ENCODE measurements at places on chromosomes 3 and 15.

- peak; percentile 10 for DNase-seq
Measured at GRCh38 chr3:58383904-58384303, 49.7 kb downstream of the PDHB start.

- peak; percentile 33 for DNase-seq
Measured at GRCh38 chr3:58260733-58261132, 23.1 kb downstream of the ABHD6 start.

DNA sequence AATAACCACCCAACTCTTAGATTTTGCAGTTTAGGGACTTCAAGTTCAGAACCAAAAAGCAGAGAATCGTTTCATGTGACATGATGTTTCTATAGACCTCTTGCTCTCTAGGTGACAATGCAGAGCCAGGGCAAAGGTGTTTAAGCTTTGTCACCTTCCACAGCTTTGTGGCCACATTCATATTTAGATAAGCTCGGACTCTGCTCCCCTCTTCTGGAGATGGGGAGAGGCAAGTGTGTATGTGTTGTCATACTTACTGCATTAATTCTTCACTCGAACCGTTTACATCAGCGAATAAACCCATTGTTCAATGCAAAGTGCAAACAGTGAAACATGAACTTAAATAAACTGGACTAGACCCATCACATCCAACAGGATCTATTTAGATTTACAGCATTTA is 33.2 kb downstream of the ST3GAL6 start:
- DNase-seq, result no peak

DNA sequence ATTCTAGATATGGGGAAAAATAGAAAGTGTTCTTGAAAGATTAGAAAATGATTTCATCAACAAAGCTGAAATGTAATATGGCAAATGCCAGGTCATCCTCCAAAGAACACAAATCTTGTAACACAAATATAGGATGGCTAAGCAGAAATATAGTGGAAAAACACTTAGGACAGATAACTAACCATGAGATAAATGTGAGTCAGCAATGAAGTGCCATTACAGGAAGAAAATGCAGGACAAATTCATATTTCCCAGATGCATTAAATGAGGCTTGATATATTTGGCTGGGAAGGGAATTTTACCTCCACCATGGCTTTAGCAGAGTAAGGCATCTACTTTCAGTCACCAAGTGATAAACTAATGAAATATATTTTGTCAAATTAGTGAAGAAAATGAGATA is 92.8 kb upstream of the SEMA6D start:
- no peak for DNase-seq

DNA sequence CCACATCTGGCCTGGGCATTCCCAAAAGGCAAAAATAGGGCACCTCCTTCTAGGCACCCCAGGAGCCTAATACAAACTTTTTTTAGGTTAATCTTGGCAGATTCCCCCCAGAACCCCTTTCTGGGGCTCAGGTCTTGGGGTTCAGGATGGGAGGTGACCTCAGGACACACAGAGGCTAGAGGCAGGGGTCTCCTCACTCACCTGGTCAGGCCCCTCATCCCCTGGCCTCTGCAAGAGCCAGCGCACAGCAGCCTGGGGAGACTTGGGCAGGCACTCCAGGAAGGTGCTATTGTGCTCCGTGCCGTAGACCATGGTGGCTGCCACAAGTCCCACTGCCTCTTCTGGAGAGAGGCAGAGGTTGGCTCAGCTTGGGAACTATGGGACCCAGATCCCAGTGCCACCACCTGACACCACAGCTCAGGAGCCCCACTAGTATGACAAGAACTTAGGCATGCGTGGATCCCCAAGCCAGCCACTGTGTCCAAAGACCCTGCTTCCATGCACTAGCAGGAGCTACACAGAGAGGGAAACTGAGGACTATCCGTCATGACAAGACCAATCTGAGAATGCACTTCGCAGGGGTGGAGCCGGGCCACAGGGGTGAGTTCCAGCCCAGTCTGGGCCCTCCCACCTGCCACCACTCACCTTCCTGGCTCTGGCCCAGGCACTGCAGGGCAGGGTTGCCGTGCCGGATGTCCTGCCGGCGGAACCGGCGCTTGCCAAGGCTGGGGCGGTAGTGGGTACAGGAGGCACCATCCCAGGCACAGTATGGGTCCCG is 7.4 kb downstream of the SEMA3G start:
- no peak for DNase-seq

DNA sequence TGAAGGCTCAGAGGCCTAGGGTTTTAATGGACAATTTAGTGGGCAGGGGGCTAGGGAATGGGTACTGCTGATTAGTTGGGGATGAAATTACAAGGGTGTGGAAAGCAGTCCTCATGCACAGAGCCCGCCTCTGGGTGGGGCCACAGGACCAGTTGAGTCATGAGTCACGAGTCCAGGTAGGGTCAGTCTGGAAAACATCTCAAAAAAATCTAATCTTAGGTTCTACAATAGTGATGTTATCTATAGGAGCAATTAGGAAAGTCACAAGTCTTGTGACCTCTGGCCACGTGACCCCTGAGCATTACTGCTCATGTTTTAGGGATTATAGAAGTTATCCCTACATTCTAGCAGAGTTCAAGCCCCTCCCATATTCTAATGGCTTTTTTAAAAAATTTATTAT is 18.6 kb upstream of the IREB2 start:
- no peak for DNase-seq

DNA sequence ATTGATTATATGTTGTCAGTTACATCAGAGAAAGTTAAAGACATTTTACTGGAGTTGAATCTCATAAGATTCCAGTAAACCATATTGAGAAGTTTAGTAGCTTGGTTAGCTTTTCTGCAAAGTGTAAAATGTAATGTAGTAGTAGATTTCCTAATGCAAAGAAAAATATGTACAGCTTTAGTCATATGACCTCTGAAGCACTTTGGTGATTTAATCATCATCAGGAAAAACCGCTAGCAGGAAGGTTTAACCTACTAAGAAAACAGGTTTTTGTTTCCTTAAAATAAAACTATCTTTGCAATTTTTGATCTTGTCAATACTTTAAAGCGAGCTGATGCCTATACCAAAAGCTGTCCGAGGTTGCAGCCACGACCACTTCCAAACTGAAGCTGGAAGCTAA is 364.6 kb upstream of the ZNF385D start:
- no peak for DNase-seq

- DNase-seq, result no peak
Measured at GRCh38 chr3:72255791-72256559, 471.0 kb upstream of the PROK2 start.

- DNase-seq, result no peak
Measured at GRCh38 chr3:178585454-178585853, 49.2 kb downstream of the KCNMB2 start.

- DNase-seq, result peak; percentile 99
Measured at GRCh38 chr15:85794598-85795336, at the start of gene KLHL25. TSS of gene KLHL25 (minus strand) at chr15:85794925. CDS start at chr15:85769810, 25,115 bp downstream.

GRCh38 chr15:79918278-79918677 is 21.5 kb upstream of the MTHFS start:
- DNase-seq, result no peak

DNA sequence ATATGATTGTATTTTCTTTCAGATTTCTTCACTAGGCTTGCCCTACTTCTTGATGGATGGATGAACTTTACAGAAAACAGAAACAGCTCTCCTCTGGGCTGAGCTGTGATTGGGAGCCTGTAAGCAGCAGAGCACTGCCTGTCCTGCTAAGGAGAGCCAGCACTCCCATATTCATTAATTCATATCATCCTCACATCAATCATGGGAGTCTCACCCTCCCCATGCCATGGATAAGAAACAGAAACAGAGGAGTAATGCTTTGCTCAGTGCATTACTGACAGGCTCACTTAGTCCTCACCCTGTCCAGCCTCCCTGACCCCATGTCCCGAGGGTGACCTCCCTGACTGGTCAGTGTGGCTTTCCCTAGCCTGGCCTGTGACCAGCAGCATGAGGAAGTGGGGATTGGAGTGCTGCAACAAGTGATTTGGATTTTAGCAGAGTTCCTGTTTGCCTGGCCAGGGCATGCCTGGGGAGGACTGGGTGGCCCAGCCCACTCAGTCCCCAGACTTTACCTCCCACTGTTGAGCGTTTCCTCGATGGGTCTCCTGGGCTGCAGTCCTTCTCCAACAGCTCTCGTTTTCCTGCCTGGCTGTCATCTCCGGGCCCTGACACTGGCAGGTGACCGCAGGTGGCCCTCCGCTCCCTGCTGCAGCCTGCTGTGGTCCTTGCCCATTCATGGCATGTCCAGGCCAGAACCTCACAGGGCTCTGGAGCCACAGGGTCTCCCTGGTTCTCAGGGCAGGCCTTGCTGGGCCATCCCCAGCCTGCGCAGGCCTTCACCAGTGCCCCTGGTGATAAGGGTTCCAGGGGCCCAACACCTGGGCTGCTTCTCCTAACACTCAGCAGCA is 1.3 kb upstream of the TMIE start:
- DNase-seq, result peak; percentile 49

- no peak for DNase-seq
Measured at GRCh38 chr15:98131924-98132323, 171.4 kb downstream of the ARRDC4 start.

DNA sequence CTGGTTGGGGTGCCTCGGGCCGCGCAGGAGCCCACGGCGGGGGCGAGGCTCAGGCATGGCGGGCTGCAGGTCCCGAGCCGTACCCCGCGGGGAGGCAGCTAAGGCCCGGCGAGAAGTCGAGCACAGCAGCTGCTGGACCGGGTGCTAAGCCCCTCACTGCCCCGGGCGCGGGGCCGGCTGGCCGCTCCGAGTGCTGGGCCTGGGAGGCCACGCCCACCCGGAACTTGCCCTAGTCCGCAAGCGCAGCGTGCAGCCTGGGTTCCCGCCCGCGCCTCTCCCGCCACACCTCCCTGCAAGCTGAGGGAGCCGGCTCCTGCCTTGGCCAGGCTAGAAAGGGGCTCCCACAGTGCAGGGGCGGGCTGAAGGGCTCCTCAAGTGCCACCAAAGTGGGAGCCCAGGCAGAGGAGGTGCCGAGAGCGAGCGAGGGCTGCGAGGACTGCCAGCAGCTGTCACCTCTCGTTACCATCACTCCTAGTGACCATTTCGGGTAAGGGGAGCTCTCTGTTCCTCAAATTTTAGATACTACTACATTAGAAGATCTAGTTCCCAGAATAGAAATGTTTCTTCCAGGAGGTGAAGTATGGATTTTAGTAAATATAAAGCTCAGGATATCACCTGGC is 417.0 kb upstream of the AGTR1 start:
- DNase-seq, result no peak

GRCh38 chr3:126485176-126485897 is 9.6 kb upstream of the ZXDC start:
- no peak for DNase-seq

- no peak for DNase-seq
Measured at GRCh38 chr15:84761607-84762131, 13.3 kb downstream of the ZNF592 start.

DNA sequence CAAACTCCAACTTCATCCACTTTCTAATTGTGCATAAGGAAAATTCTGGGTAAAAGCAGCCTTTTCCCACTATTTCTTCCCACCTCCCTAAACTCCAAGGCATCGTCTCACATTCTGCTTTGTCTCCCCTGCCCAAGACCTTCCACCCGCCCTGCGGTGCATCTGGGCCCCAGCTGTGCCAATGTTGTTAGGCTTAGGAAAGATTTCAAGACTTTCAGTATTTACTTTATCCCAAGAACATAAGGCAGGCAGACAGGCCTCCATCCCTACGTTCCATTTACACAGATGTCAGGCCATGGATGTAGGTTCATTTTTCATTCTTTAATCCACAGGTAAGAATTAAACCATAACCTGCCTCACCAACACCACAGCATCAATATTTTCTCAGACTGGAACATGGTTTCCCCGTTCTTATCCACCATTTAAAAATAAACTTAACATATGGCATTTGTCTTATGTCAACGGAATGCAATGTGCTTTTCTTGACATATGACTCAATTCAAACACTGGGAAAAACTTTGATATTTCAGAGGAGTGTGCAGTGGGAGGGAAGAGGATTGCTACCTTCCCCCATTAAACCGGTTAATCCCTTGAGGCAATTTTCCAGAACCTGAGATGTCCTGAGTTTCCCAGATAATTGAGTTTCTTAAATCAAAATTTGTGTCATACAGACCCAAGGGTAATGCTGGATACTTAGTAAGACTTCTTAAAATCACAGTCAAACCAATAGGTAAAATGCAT is 238.0 kb upstream of the LRIG1 start:
- peak; percentile 24 for DNase-seq

- DNase-seq, result no peak
Measured at GRCh38 chr3:128254066-128254590, 100.8 kb downstream of the EEFSEC start.

GRCh38 chr15:42726114-42726513 is 10.8 kb downstream of the CDAN1 start:
- no peak for DNase-seq

DNA sequence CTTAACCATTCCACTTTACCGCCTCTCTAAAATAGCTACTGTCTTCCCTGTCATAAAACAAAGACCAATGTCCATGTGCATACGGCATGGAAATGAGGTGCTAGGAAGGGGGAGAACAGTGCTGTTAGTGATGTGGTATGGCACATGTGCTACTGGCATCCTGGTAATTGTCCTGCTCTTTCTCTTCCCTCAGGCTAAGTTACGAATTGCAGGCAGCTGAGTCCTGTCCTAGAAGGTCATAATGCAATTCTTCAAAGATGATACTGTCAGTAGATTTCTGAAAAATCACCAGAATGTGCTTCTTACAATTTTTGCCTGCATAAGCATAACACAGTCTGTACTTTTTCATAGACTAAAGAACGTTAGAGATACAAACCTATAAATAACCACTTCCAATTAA is 216.8 kb downstream of the RSL24D1 start:
- no peak for DNase-seq

GRCh38 chr3:20069178-20069532 is 28.9 kb downstream of the KAT2B start:
- DNase-seq, result no peak

- no peak for DNase-seq
Measured at GRCh38 chr15:88636050-88636449, 2.8 kb upstream of the ISG20 start.

DNA sequence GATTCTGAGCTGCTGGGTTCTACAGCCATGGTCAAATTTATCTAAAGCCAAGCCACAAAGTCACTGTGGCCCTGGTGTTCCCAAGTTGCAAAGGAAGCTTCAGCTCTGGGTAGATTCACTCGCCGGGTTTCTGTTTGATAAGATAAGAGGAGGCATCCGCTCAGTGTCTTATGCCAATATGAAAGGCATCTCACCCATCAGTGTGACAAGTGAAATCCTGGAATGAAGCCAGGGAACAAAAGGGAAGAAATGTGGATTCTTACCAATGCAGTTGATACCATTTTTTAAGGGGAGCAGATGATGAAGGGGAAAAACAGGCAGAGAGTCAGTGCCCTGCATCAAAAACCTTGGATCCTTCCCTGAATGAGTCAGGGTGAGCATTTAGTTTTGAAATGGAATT is 2.8 kb upstream of the CPNE4 start:
- no peak for DNase-seq

- no peak for DNase-seq
Measured at GRCh38 chr3:61975936-61976335, 397.4 kb downstream of the FEZF2 start.

- DNase-seq, result peak; percentile 50
Measured at GRCh38 chr3:48268936-48269561, 28.1 kb downstream of the ZNF589 start.

DNA sequence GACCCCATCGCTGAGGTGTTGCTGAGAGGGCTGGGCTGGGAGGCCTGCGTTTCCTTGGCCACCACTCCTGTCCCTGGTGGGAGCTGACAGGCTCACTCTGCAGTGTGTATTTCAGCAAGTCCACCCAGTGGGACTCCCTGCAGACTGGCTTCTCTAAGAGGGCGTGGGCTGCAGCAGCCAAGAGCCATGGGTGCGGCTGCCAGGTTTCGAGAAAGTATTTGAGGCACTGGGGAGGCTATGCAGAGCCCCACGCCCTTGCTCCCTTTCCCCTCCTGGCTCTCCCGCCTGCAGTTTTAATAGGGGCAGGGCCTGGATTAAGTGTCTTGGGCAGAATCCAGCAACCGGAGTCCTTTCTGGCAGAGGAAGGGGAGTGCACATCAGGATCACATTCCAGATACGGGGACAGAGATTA is 242.1 kb downstream of the THSD4 start:
- peak; percentile 91 for DNase-seq
